ENCODE measurements at places on chromosomes 2 and 18.

GRCh38 chr2:124180635-124181034 is 155.5 kb downstream of the CNTNAP5 start:
- no peak for DNase-seq

DNA sequence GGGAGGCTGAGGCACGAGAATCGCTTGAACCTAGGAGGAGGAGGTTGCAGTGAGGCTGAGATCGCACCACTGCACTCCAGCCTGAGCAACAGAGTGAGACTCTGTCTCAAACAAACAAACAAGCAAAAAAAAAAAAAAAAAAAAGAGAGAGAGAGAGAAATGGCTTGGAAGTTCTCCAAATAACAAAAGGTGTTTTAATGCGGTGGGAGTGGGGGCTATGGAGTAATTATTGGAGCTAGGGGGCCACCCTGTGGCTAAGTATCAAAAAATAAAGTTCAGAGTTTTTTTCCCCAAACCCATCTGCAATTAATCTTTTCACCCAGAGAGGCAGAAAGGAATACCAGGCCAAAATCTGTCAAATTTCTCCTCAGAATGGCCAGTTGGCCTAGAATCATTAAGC is 23.0 kb upstream of the CEP68 start:
- DNase-seq = peak; percentile 22

DNA sequence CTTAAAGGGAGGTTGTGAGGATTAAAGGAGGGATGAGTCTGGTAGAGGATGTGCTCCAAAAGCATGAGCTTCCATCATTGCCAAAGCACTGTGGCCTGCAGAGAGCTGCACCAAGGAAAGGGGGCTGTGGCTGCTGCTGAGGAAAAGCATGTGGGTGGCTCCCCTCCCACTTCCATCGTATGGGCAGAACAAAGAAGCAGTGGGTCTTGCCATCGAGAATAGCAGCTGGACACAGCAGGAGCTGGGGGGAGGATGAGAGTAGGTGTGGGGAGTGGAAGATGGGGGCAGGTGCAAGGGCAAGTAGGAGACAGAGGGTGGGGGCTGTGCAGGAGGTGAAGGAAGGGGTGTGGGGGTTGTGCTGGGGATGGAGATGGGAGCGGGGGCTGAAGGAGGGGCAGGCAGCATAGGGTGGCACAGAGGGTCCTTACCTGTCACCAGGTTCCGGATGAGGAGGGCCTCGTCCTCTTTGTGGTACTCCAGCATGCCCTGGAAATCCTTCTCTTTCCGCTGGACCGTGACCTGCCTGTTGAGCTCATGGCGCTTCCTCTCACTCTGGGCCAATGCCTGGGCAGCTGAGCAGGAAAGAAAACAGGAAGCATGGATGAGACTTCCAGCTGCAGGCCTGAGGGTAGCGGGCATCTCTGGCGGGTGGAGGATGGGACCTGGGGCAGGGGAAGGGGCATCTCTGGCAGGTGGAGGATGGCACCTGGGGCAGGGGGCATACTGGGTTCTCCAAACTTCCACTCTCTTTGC is 33.6 kb upstream of the ACAA2 start:
- DNase-seq = no peak

DNA sequence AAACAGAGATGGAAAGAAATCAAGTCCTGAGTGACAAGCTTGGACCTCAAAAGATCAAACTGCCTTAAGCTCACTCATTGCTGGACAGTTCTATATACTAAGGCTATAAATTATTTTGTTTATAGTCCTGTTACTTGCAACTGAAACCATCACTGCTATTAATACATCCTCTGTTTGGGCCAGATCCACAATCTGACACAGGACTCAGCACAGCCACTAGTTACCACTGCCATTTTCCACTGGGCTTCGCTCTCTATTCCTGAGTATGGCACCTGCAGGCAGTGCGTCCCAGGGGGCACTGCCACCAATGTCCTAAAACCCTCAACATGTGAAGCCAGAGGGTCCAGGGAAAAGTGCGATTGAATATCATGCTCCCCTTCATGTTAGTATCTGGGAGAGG is 52.3 kb downstream of the CYP26B1 start:
- no peak for DNase-seq

- DNase-seq = no peak
Observed at GRCh38 chr2:25470806-25471205, 129.1 kb upstream of the DNMT3A start.

- no peak for DNase-seq
Observed at GRCh38 chr2:160679686-160680085, 186.1 kb upstream of the RBMS1 start.

GRCh38 chr2:78035804-78036203 is 513.6 kb upstream of the LRRTM4 start:
- no peak for DNase-seq

DNA sequence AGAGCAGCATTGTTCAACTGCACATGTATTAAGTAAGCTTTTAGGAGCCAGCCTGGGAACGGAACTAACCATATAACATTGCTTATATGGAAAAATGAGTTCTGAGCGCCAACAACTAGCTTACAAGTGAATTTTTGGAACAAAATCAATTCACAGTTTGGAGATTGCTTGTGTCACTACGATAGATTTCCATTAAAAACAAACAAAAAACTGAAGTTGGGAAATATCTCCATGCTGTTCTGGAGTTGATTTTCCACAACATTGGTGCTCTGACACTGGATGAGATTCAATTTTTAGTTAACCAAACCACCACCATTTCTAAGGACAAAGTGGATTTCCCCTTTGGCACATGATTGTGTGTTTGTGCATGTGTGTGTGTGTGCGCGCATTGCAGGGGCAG is 56.9 kb upstream of the ZNF397 start:
- no peak for DNase-seq

- no peak for DNase-seq
Observed at GRCh38 chr2:135252805-135253458, 200.8 kb downstream of the RAB3GAP1 start.

DNA sequence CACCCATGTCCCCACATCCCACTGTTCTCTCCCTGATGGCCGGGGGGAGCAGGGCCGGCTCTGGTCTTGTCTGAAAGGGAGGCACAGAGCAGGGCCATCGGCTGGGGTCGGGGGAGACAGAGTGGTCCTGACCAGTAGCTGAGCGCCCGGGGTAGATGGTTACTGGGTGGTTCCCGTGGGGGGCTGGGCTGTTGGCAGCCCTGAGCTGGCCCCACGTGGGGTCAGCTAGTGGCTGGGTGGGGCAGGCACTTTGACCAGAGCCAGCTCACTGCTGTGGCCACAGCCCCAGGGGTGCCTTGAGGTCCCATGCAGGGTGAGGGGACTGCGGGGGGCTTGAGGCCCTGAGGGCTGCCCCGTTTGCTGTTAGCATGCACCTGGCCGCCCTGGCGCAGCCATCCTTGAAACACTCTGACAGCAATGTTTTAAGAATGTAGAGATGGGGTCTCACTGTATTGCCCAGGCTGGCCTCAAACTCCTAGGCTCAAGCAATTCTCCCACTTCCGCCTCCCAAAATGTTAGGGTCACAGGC is 12.3 kb upstream of the NEU4 start:
- DNase-seq = peak; percentile 11

- peak; percentile 25 for DNase-seq
Observed at GRCh38 chr2:227939271-227940027, 68.0 kb downstream of the DAW1 start.

DNA sequence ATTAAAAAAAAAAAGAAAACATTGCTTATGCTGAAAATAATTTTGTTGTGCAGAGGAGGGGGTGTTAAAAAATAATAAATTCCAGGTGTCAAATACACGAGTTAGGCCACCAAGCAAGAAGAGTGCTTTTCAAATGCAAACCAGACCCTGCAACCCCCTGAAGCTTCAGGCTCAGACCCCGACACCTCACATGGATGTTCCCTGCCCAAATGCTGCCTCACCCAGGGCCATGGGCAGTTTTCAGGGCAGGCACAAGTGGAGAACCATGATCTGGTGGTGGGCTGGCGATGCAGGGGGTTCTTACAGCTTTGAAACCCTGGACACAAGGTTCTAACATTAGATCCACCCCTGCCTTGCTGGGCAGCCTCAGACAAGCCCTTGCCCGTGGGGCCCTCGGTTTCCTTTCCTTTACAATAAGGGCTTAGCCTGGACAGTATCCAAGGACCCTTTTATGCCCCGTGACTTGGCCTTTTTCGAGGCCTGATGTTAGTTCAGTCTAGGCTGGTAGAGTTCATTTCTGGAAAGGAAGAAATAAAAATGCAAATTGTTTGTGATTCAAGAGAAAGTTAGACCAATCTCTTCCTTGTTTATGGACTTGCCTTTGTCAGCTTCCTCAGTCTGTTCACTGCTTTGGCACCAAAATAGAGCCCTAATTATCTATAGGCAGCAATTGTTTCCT is 168.7 kb downstream of the DDX1 start:
- no peak for DNase-seq

DNA sequence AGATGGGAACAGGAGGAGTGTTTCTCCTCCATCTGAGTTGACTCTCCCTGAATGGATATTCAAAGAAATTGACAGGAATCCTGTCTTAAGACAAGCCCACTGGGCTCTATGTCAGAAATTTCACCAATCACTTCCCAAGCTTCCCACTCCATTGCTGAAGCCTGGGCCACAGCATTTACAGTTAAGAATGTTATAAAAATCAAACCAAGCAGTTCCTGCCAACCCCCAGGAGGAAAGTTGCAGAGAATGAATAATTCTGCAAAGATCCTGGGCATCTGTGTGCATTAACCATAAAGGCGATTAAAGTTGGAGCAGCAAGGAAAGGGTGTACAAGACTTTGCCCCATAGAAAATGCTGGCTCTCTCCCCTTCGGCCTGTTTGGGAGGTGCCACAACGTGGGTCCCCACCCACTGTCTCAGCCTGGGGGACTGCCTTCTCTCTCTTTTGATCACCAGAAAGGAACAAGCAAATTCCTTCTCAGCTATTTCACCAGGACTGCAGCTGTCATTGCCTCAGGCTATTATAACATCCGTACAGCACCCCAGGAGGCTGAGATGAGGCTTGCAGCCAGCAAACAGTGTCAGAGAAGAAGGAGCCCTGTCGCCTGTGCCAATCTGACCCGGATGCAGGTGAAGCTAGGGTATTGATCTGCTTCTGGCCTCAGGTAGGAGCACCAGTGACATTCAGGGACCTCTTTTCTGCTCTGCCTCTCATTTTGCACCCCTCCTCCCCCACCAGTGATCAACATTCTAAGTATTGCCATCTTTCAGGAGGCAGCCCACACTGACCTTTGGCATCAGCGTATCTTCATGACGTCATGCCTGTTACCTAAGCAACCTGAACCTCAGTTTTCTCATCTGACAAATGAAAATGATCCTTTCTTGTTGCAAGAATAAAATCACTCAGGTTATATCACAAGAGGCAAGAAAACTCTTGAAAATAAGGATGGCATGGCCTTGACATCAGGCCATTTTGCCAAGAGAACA is 219.0 kb downstream of the SH3BP4 start:
- DNase-seq = no peak

GRCh38 chr18:78994977-78995582 is 15.5 kb downstream of the SALL3 start:
- no peak for DNase-seq

Measured in GM20000 (cell line).